ENCODE measurements at places on chromosomes 5 and 9. TPM values are rescaled to one million over a fixed set of nuclear protein-coding genes. Genes with fewer than 3 reads are reported as not detected.

GRCh38 chr5:306011-306805, 15.3 kb upstream of the AHRR start:
- H3K4me1 ChIP-seq: no peaks in the 10 kb centered on the region
- H3K4me3 ChIP-seq: no peak overlapping the region
- no peak for DNase-seq
- no peak overlapping the region for H3K27ac ChIP-seq

- no peak overlapping the region for H3K4me3 ChIP-seq
- no peaks in the 10 kb centered on the region for H3K27me3 ChIP-seq
- H3K36me3 ChIP-seq: no peaks in the 10 kb centered on the region
- H3K4me1 ChIP-seq: no peaks in the 10 kb centered on the region
- no peak overlapping the region for H3K27ac ChIP-seq
Measured at GRCh38 chr5:156241266-156241665, 85.7 kb upstream of the SGCD start.

Gene NUDT12
- total RNA-seq: 28.6 TPM

Gene TNIP1
- total RNA-seq: 220 TPM

Gene ENG
- total RNA-seq: 34.5 TPM
